ENCODE measurements at places on chromosomes 16 and 17. TPM values are rescaled to one million over a fixed set of nuclear protein-coding genes. Genes with fewer than 3 reads are reported as not detected.

TVP23C gene
- 16.0 TPM for total RNA-seq

- peaks cover 2% of the 10 kb centered on the region for H3K4me1 ChIP-seq
- H3K4me3 ChIP-seq: no peak overlapping the region
- no peak overlapping the region for H3K27ac ChIP-seq
- DNase-seq: no peak
- peaks cover 95% of the 10 kb centered on the region for H3K36me3 ChIP-seq
- H3K27me3 ChIP-seq: no peaks in the 10 kb centered on the region
These were observed 7.9 kb downstream of the MTMR4 start for GRCh38 chr17:58506354-58507080.

GRCh38 chr17:79630821-79631639 lies 20.2 kb upstream of the RBFOX3 start:
- H3K27ac ChIP-seq: no peak overlapping the region
- no peak overlapping the region for H3K4me3 ChIP-seq
- H3K4me1 ChIP-seq: no peaks in the 10 kb centered on the region
- no peaks in the 10 kb centered on the region for H3K36me3 ChIP-seq

- DNase-seq: no peak
- no peaks in the 10 kb centered on the region for H3K36me3 ChIP-seq
- peaks cover 3% of the 10 kb centered on the region for H3K27me3 ChIP-seq
- H3K4me3 ChIP-seq: no peak overlapping the region
- no peaks in the 10 kb centered on the region for H3K4me1 ChIP-seq
These were observed 21.6 kb upstream of the PHOSPHO1 start for GRCh38 chr17:49252148-49252695.

- no peak overlapping the region for H3K27ac ChIP-seq
- H3K36me3 ChIP-seq: peaks cover 60% of the 10 kb centered on the region
- H3K27me3 ChIP-seq: no peaks in the 10 kb centered on the region
- no peak overlapping the region for H3K4me3 ChIP-seq
- DNase-seq: no peak
- H3K4me1 ChIP-seq: peaks cover 55% of the 10 kb centered on the region
These were observed 2.9 kb downstream of the KPNB1 start for GRCh38 chr17:47652570-47652969.

- no peak for DNase-seq
- H3K4me3 ChIP-seq: no peak overlapping the region
- H3K36me3 ChIP-seq: no peaks in the 10 kb centered on the region
- no peaks in the 10 kb centered on the region for H3K4me1 ChIP-seq
- no peaks in the 10 kb centered on the region for H3K27me3 ChIP-seq
These were observed 139.1 kb upstream of the GSE1 start for GRCh38 chr16:85473909-85474620.

GRCh38 chr17:49955157-49955556 lies 13.8 kb upstream of the DLX4 start:
- no peaks in the 10 kb centered on the region for H3K36me3 ChIP-seq
- no peak for DNase-seq
- H3K27me3 ChIP-seq: peaks cover 22% of the 10 kb centered on the region
- H3K4me3 ChIP-seq: no peak overlapping the region
- H3K4me1 ChIP-seq: no peaks in the 10 kb centered on the region
- no peak overlapping the region for H3K27ac ChIP-seq
